ENCODE measurements at places on chromosomes 5 and 9.

DNA sequence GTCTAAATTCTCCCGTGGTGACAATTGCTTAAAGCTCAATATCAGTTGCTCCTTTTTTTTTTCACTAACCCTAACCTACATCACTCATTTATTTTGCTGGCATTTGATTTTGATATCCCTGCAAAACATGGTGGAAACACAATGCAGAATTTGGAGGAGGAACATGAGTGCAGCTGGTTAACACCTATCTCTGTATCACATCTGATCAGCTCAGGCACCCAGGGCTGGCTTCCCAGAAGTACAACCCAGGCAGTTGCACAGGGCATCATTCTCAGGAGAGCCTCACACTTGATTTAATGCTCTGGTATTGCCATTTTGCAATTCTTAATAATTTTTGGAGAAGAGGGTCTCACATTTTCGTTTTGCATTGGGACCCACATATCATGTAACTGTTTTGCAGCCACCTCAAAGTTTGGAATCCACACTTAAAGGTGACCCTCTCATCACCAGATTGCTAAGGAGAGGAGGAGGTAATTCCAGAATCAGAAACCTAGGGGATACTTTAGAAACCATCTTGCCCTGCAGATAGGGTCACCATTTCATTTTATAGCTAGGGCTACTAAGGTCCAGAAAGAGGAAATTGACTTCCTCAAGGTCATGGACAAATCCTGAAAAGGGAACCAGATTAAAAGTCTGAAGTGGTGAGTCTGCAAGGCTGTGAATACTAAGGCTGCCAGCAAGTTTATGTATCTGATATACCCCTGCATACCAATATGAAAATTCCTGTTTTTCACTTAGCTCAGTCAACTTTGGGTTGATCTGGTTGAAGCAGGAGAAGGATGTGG is 19.3 kb upstream of the ADAM19 start:
- no peak for DNase-seq

- no peak for DNase-seq
Measured at GRCh38 chr9:125821078-125821477, 73.9 kb downstream of the PBX3 start.

- no peak for DNase-seq
Measured at GRCh38 chr5:142357469-142358090, 32.8 kb upstream of the SPRY4 start.

DNA sequence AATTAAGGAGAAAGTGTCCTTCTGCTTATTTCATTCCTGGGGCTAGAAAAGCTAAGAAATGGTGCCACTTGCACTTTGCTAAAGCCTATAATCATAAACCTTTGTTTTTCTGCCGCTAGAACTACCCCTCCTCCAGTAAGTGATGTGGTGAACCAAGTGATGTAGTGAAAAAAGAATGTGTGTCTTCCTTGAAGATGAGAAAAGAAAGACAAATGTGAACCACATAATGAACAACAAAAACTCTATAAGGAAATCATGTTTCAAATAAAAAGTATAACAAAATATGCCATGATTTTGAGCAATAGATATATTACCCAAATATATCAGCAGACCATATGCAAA is 179.0 kb upstream of the SGCD start:
- DNase-seq = no peak

DNA sequence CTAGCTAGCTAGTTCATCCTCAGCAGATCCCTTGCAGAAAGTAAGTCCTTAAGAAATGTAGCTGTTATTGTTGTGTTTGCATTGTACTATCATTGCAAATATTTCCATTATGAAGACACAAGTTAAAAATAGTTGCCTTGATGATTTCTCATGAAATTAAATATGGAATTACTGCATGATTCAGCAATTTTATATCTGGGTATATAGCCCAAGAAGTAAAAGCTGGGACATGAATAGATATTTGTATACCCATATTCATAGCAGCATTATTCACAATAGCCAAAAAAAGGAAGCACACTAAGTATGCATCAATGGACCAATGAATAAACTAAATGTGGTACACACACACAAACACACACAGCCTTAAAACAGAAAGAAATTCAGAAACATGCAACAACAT is 6.8 kb downstream of the IFNB1 start:
- no peak for DNase-seq

- no peak for DNase-seq
Measured at GRCh38 chr9:37156205-37156604, 35.8 kb downstream of the ZCCHC7 start.

GRCh38 chr9:6525326-6526045 is 112.5 kb downstream of the UHRF2 start:
- no peak for DNase-seq

- DNase-seq = no peak
Measured at GRCh38 chr9:129835860-129836223, 584 bp downstream of the USP20 start.

GRCh38 chr9:126788046-126788445 is 16.8 kb upstream of the ZBTB43 start:
- no peak for DNase-seq

- no peak for DNase-seq
Measured at GRCh38 chr5:174052636-174053035, 7.1 kb downstream of the NSG2 start.

DNA sequence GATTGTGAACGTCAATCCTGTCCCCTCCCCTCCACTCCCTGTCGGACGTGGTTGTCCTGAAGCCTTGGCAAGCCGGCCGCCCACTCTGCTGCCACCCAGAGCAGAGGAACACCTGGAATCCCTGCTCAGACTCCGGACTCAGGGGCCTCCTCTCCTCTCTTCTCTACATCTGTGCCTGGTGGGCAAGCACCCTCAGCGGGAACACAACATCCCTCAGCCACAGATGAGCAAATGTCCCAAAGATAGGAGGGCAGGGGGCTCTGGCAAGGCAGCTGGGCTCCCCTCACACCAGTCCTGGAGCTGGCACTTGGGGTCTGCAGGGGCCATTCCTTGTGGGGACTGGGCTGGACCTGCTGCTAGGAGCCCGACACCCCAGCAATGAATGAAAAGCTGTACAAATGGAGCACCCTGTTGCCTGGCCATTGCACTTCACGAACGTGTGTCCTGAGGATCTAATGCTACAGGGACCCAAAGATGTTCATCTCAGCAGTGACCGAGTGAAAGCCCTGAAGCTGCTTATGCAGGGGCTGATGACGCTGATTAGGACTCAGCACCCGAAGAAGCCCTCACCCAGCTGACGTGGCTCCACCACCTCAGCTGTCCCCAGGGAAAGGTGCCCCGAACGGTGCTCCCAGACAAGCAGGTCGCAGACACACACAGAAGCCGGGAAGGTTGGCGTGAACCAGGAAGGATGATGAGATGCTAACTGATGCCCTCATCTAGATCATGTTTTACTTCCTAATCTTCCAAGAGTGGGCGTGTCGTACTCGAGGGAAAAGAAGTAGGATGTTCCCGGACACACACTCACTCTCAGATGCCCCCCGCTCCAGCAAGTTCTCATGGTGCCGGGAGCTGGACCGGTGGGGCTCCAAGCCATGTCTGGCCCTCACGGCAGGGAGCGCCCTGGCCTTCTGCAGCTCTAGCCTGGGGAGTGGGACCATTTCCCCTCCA is 177.0 kb upstream of the PPP1R26 start:
- no peak for DNase-seq

- DNase-seq = no peak
Measured at GRCh38 chr9:74064702-74065101, 432.4 kb upstream of the RORB start.

DNA sequence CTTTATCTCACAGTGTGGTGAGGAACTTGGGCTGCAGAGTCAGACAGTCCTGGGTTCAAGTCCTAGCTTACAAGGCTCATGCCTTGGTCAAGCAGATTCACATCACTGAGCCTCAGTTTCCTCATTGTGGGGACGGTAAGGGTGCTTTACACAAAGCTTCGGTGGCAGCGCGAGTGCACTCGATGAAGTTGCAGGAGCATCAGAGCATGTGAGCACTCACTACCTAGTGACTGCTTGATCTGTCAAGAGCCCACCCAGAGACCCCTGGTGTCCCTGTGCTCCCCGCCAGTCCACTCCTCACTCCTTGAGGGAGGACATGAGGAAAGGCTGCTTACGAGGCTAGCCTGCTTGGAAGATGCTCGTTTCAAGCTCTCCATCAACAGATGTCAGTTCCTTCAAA is 56.2 kb upstream of the GARNL3 start:
- DNase-seq = no peak

- no peak for DNase-seq
Measured at GRCh38 chr9:114117996-114118830, 19.1 kb upstream of the KIF12 start.

- DNase-seq = no peak
Measured at GRCh38 chr5:41154491-41154890, 58.8 kb downstream of the C6 start.

- DNase-seq = no peak
Measured at GRCh38 chr5:59178482-59178881, 595.6 kb downstream of the RAB3C start.

GRCh38 chr9:100355561-100355960 is 2.8 kb upstream of the TEX10 start:
- DNase-seq = no peak

DNA sequence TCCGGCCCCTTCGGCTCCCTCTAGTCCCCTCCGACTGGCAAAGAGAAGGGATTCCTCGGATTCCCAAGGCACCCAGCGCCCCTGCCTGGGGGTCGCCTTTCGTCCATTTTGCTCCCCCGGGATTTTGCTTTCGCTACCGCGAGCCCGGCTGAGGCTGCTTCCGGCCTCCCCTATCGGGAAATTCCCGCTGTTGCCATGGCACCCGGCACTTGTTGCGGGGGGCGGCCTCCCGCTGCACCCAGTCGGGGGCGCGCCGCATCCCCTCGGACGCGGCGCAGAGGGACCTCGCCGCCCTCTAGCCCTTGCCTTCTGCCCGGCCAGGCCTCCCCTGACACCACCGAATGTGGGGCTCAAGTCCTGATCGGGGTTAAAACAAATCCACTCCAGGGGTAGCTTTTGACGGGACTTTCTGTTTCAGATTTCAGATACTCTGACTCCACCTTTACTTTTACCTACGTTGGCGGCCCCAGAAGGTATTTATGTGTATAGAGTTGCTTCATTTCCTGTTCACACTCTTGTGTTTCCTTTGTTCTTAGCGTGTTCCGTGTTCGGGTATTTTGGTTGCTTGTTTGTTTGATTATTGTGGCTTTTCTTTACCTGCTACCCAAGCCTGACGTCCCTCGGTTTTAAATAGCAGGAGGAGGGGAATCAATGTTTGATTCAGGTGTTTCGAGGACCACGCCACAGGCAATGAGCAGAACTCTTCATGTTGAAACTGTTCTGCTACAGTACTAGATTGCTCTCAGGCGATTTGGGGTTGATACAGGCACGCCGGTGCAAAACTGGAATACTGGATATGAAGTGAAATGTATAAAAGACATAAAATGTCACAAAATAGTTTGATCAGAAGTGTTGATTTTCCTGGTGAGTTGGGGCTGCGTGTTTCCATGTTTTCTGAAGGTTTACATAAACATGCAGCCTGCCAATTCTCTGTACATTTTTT is 1.5 kb downstream of the PARP8 start:
- peak; percentile 71 for DNase-seq

- no peak for DNase-seq
Measured at GRCh38 chr5:6926491-6927038, 213.3 kb downstream of the TENT4A start.

- no peak for DNase-seq
Measured at GRCh38 chr9:33443047-33443446, 4.3 kb downstream of the AQP3 start.

DNA sequence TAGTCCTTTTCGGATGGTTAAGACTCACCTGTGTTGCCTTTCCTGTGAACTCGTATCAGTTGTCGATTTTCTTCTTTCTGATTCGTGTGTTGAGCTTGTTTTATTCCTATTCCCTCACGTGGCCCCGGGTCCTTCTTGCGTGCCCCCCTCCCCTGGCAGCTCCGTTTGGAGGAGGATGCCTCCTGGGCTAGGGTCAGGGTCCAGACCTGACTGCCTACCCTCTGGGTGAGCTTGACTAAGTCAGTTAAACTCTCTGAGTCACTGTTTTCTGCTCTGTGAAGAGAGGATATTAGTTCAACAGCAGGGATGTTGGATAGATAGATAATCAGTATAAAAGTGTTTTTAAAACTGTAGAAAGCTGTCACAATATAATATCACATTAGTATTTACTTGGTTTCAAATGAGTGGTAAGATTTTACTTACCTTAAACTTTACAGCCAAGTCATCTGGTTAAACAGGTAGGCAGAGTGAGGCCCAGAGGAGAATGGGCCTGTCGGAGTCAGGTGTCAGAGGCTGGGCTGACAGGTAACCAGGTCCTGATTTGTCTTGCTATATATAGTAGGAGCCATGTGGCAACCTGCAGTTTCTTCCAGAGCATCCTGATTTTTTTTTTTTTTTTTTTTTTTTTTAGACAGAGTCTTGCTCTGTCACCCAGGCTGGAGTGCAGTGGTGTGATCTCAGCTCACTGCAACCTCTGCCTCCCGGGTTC is 24.2 kb downstream of the PPARGC1B start:
- no peak for DNase-seq

- no peak for DNase-seq
Measured at GRCh38 chr5:123873846-123874245, 361.9 kb downstream of the CSNK1G3 start.

GRCh38 chr9:99000476-99001395 is 57.0 kb downstream of the COL15A1 start:
- DNase-seq = peak; percentile 13

DNA sequence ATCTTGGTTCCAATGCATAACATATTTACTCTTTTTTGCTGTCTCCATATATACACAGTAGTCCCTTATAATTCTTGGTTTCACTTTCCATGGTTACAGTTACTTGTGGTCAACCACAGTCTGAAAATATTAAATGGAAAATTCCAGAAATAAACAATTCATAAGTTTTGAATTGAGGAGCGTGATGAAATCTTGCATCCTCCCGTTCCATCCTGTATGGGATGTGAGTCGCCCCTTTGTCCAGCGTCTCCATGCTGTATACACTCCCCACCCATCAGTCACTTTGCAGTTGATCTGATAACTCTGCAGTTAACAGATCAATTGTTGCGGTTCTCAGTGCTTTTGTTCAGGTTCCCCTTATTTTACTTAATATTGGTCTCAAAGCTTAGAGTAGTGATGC is 11.5 kb upstream of the FAF2 start:
- DNase-seq = no peak

GRCh38 chr5:144187699-144188294 is 17.1 kb downstream of the KCTD16 start:
- peak; percentile 59 for DNase-seq

DNA sequence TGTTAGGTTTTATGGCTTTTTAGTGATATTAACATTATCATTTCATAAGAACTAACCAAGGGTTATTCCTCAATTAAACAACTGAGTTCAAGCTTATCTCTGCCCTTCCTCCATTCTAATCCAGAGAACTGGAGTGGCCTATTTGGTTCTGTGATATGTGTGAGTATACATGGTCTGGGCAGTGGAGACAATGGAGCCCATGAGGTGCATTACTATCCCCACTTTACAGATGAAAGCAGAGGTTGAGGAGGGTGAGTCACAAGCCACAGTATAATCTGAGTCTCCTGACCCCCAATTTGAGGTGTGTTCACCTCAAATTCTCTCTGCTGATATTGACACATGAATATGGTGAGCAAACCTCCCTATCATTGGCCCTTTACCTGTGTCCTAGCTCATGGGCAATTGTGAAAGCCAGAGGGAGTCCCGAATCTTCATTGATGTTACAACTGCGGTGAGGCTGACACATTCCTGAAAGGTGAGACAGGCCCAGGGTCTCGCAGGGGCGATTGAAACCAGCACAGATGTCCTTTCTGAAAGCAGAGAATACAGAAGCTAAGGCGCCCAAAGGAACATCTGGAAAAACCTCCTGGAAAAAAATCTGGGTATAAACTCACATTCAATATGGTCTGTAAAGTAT is 217.2 kb downstream of the TARS1 start:
- DNase-seq = no peak

All from activated CD4-positive, CD25-positive, alpha-beta regulatory T cell (primary cell).